Aorta (tissue), 5 donors: ENCODE measurements at places on chromosomes 5 and 9. TPM values are rescaled to one million over a fixed set of nuclear protein-coding genes. Genes with fewer than 3 reads are reported as not detected.

- no peak for DNase-seq
Observed at GRCh38 chr9:34399729-34400128, 23.0 kb upstream of the MYORG start.

DNA sequence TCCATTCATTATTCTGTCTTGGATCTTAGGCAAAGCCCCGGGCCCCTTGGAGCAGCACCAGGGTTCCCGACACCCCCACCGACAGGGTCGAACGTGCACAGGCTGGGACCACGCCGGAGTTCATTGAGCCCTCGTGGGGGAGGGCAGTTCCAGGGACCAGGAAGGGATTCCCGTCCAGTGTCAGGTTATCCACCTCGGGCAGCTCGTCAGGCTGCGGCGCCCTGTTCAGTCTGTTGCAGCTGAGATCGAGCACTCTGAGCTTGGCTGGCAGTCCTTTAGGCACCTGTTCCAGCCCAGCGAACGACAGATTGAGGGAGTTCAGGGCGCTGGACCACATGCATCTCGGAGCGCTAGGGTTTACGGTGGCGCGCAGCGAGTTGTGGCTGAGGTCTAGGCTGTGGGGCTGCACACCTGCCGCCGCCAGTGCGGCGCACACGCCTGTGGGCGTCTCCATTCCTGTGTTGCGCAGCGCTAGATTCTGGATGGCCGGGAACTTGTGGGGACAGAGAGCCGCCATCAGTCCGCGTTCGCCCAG, 1.1 kb downstream of the CD14 start:
- DNase-seq = no peak

DNA sequence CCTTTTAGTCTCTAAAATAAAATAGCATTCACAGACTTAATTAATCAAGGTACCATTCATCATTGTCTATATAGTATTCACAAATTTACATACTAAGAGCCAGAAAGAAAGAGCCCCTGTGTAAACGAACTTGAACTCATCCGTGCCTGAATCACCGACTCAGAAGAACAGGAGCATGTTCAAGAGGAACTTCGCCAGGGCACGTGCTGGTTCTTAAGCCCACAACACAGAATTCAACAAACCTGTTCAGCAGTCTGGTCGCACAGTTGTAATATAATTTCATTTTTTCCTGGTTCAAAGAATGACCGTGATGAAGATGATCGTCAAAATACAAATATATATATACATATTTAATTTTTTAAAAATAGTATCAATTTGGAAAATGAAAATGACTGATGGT, 141.9 kb downstream of the CETN3 start:
- DNase-seq = no peak

DNA sequence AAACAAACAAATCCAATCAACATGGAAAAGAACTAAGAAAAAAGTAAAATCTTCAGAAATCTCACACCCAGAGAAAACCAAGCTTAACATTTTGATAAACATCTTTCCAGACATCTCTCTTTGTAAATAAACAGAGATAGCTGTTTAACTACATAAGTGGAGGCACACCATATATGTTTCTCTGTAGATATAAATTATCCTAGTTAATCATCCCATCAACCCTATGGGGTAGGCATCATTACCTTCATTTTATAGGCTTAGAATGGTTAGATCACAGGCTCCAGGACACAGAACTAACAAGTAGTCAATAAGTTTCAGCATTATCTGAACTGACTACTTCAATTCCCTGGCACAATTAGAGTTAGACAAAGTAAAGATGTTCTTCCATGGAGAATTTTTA, 22.4 kb upstream of the NDFIP1 start:
- no peak for DNase-seq

GRCh38 chr5:180824630-180825476, 22.2 kb upstream of the MGAT1 start:
- DNase-seq = no peak

DNA sequence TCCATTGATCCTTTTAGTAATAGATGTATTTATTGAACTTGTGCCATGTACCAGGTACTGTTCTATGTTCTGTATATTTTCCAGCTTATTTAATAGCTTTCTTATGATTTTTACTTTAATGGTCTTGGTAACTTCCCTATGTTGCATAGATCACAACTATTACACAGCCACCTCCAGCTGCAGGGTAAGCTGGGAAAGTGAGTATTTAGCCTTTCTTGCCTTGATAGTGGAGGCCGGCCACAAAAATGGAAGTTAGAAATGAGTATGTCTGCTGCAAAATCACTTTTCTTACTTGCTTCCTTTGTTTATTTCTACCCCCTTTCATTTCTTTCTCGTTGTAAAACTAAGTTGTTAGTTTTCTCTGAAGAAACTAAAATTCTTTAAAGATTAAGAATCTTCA, 43.1 kb upstream of the ANKDD1B start:
- no peak for DNase-seq

DNA sequence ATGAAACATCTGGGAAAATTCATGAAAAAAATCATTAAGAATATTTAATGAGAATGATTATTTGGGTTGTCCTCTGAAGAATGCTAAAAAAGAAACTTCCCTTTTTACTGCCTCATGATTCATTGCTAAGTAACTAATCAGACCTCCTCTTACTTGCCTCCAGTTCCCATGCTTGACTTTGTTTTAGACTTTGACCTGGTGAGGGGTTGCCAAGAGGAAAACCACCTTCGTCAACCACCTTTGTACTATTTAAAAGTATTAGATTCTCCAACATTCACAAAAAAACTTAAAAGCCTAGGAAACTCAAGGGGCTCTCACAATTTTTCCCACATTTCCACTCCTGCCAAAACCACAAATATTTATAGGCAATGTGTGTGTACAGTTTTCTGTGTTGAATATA, 115.2 kb upstream of the ST8SIA4 start:
- DNase-seq = no peak

Gene GRIA1
- total RNA-seq = 6.3 TPM

Gene BASP1
- total RNA-seq = 51.5 TPM

Gene AFF4
- 100 TPM for total RNA-seq

Gene KCNN2
- 0.32 TPM for total RNA-seq

Gene IL3
- not detected for total RNA-seq

Gene GNAQ
- 84.2 TPM for total RNA-seq

Gene PPP3R2
- not detected for total RNA-seq

Gene NKD2
- total RNA-seq = 6.8 TPM

Gene FOXI1
- not detected for total RNA-seq

Gene CREBRF
- total RNA-seq = 36.0 TPM
